ENCODE measurements at places on chromosomes 6 and 20.

DNA sequence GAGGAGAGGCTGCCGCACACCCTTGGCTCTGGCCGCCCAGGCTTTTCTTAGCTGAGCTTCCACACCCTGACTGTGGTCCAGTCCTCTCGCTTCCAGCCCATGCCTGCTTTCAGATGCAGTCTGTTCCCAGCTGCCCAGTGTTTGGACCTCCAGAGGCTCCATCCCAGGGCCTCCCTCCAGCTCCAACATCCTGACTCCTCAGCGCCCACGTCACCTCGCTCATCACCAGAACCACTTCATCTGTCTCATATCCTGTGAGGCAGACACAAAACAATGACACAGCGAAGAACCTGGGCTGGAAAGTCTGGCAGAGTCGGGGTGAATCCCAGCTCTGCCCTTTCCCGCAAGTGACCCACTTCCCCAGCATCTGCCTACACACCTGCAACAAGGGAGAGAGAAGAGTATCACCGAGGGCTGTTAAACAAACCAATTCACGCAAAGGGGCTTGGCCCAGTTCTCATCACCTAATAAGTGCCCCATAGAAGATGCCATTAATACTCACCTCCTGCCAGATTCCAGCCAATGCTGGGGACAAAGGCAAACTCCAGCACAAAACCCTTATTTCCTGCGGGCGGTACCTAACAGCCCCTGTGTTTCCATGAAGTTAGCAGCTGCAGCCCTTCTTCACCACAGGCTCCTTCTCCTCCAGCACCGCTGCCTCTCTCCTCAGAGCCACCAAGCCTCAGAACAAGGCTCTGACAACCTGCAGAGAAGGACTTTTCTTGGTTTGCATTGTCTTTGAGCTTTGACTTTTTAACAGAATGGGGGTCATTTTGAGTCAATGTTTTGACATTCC, 133.4 kb upstream of the CDH4 start:
- DNase-seq: no peak

DNA sequence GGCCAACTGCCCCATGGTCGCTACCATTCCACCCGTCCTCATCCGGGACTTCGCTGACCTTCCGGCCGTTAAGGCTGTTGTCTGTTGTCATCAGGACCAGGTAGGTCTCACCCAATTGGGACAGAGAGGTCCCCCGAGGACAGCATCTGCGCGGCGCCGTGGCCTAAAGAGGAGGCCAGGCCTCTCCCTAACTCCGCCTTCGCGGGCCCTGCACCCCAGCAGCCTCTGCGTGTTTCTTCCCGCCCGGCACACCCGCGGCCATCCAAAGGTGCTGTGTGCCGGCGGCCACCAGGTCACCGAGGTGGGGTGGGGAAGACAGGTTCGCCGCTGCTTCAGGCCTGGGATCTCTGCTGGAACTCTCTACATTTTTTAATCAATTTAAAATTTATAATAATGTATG, 9.0 kb downstream of the OR2W1 start:
- no peak for DNase-seq

- DNase-seq: no peak
Measured at GRCh38 chr20:60055740-60056139, 97.5 kb downstream of the CDH26 start.

DNA sequence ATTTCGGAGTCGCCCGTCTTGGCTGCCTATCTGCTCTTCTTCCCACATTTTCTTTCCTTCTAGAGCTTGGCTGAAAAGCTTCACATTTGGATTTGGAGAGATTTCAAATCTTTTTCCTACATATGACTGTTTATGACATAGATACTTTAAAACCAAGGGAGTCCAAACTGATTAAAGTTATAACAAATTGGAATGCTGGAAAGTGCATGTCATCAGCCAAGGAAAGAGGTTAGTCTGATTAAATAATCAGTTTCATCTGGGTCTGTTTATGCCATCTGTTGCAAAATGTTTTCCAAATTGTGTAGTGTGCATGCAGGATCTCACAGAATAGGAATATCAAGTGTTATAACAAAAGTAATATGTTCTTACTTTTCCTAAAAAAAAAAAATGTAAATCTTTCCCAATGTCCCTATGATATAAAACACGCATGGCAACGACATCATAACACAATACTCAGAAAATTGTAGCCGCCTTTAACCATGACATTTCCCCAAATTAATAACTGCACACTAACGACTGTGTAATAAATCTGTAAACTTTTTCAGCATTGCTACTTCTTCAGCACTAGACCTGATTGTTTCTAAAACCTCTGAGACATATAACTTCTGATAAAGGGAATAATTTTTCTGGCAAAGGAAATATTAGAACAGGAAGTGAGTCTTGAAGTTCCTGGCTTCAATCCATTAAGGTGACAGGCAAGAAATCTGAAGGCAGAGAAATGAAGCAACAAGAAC, 230.2 kb upstream of the FOXQ1 start:
- no peak for DNase-seq

GRCh38 chr20:54479138-54479906, 3.9 kb downstream of the DOK5 start:
- no peak for DNase-seq

GRCh38 chr20:32807706-32808105, 12.0 kb upstream of the MAPRE1 start:
- no peak for DNase-seq

- peak; percentile 19 for DNase-seq
Measured at GRCh38 chr20:5608104-5608441, 142.1 kb upstream of the SHLD1 start.

GRCh38 chr6:105769197-105769596, 316.9 kb upstream of the PRDM1 start:
- no peak for DNase-seq

DNA sequence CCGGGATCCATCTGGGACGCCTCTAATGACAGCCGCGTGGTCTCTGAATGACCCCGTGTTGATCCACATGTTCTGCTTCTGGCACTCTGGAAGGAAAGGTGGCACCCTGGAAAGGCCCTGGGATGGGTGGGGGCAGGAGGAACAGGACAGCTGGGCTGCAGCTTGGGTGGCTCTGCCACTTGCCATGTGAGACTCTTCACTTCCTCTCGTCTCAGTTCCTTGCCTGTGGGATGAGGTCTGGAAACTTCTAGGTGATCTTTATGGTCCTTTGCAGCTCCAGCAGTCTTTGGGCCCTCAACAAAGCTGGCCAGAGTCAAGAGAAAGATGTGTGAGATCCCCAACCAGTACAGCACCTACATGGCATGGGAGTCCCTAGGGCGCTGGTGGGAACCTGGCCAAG, 26.5 kb downstream of the PPP1R3G start:
- no peak for DNase-seq

- DNase-seq: no peak
Measured at GRCh38 chr20:45850926-45851325, 6.3 kb downstream of the ACOT8 start.

DNA sequence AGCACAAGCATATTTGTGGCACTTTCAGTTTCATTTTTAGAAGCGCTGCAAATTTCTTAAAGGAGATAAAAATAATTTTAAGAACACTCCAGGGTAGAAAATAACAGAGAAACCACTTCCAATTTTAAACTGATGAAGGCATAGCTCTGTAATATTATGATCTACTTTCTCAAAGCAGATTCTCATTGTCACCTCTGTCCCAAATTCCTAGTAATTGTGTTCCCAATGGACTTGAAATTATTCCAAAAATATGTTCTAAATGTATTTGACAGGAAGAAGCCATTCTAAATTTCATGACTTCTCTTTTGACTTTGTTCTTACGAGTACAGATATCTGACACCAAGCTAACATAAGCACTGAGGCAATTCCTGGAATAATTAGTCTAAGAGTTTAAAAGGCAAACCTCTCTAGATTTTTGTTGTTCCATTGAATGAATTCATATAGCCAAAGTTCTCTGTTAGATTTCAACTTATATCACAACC, 140.2 kb upstream of the CARMIL1 start:
- no peak for DNase-seq

- no peak for DNase-seq
Measured at GRCh38 chr6:80728830-80729229, 622.4 kb downstream of the BCKDHB start.

DNA sequence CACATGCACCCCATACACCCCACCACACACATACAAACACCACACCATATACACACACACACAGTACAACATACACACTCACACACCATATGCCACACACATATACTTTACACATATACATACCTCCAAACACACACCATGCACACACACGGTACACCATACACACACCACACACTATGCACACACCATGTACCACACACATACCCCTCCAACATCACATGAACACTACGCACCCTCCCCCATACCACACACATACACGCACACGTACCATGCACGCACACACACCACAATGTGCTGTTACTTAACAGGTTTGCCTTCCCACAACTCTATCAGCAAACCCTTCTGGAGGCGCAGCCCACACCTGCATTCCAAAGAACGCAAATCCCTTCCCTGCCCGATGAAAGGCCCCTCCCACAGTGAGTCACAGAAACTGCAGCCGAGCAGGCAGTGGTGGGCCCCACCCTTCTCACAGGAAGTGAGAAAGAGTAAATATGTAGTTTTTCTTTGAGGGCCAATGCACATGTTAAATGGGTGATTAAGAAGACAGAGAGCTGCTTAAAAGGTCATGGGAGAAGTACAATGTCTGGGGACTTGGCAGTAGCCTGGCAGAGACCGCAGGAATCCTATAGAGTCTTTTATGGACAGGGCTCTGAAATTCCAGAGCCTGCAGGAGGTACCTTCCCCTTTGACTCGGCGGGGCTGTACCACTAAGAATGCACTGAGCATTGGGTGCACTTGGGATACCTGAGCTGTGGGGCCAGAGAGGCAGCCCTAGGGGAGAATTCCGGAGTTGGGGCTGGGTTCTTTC, 34.1 kb upstream of the EZR start:
- no peak for DNase-seq

- no peak for DNase-seq
Measured at GRCh38 chr20:38435555-38435939, 419 bp upstream of the SNHG17 start.

- no peak for DNase-seq
Measured at GRCh38 chr6:10643201-10643651, 51.2 kb downstream of the C6orf52 start.

GRCh38 chr20:32416206-32416605, 58.1 kb downstream of the ASXL1 start:
- no peak for DNase-seq

DNA sequence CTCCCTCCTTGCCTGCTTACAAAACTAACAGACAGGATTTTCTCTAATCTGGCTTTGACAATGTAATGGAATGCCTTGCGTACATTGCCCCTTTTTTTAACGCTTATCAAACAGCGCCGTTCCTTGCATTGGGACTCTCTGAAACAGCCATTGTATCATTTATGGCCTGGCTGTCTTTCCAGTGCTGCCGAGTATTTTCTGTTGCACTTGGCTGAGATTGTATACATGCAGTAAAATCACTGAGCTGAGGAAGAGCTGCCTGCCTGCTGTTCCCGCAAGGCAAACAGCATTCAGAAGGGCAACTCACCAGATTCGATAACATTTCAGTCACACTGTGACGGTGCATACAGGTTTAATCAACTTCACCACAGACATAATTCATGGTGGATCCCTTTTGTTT, 106.0 kb downstream of the SH3BGRL2 start:
- DNase-seq: no peak

DNA sequence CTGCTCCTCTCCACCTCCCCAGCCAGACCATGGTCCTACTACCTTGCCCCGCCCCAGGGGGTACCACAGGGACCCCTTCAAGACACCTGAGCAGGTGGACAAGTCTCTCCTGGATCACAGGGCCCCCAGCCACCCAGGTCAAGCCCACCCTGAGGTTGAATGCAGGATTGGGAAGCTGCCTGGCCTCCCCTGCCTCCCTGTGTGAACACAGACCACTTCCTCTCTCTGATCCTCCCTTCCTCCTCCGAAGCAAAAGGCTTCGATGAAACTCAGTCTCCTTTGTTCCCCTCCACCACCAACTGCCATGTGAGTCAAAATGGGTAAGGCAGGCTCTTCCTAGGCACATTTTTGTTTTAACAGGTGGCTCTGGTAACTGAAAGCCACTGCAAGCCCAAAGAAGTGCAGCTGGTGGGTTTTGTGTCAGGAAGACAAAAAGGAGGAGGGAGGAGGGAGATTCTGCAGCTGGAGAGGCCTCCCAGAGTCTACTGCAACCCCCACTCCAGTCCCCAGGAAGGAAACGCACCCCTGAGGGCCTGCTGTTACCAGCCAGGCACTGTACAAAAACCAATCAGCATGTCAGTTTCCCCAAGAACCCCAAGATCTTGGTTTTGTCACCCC, 5.4 kb downstream of the ADA start:
- no peak for DNase-seq

DNA sequence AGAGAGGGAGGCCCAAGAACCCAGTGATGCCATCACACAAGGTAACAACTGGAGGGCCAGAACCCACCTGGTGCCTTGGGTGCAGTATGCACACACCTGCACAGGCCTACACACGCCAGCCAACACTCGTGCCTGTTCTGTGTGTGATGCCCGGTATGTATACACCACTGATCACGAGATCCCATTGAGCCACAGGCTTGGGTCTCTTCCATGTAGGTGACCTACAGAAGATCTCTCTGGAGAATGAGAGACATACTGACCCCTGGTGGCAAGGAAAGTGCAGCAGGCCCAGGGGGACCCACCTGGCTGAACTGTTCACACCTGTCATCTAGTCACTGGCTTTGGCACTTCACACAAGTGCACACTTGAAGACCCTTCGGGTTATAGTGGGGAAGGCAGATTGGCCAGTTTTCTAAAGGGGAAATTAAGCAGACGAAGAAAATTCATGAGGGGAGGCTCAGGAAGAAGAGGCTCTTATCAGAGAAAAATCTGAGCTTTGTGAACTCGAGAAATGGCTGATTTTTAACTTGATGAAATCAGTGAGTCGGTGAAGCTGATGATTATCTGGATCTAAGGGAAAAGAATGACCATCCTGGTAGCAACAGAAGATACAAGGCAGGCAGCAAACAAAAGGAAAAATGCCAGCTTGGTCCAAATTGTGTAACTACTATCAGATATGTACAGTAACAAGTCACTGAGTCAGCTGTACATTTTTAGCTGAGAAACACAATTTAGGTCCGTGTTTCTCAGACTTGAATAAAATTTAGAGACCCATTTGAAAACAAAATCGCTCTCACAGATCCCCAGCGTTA, 69.1 kb upstream of the PBOV1 start:
- no peak for DNase-seq

GRCh38 chr6:46221222-46221793, 50.5 kb upstream of the ENPP5 start:
- peak; percentile 59 for DNase-seq

- peak; percentile 2 for DNase-seq
Measured at GRCh38 chr6:127539272-127539671, 20.1 kb upstream of the MTCL3 start.

- no peak for DNase-seq
Measured at GRCh38 chr6:31530659-31531058, 1.9 kb downstream of the MCCD1 start.

DNA sequence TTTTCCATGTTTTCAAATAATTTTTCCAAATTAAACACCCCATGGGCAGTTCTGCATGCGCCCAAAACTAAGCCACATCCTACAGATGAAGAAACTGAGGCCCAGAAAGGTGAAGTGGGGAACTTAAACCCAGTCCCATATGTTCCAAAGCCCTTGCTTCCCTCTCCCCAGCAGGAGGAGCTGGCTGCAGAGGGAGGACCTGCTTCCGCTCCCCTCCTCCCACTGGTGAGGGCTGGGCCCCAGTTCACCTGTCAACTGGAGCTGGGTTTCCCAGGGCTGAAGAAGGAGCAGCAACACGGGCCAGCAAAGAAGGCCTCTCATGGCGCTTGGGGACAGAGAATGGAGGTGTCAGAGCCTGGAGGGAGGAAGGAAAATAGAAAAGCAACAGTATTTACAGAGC, 1.4 kb upstream of the RBPJL start:
- no peak for DNase-seq

All from NCI-H2227 treated with DMSO at 0.1 percent for 48 hours (cell line).